T-helper 2 cell (primary cell): ENCODE measurements at places on chromosomes 1 and 21.

- DNase-seq, result no peak
These were observed 69.2 kb downstream of the PRDM2 start for GRCh38 chr1:13769212-13769611.

DNA sequence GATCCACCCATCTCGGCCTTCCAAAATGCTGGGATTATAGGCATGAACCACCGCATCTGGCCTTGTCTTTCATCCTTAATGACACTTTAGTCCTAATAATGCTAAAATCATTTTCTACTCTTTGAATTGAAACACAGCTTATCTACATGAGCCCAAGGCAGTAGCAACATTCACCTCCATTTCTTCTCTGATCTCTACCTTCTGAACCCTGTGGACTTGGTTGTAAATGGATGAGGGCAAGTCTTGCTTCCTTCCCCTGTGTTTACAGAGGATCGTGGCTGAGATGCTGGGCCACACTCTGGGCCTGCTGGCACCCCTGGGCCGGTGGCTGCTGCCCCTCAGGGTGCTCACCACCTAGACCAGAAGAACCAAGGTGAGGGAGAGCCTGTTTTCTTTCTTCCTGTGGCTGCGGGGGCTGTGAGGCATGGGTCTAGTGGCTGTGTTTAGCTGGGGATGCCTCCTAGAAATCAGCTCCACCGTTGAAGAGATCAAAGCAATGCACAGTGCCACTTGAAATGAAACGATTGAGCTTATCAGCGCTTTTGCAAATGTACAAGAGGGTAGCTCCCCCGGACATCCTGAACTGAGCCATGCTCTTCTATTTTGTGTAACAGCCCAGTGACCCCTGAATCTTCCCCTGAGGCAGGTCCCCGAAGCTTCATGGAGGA lies 32.2 kb upstream of the LGALS8 start:
- no peak for DNase-seq

DNA sequence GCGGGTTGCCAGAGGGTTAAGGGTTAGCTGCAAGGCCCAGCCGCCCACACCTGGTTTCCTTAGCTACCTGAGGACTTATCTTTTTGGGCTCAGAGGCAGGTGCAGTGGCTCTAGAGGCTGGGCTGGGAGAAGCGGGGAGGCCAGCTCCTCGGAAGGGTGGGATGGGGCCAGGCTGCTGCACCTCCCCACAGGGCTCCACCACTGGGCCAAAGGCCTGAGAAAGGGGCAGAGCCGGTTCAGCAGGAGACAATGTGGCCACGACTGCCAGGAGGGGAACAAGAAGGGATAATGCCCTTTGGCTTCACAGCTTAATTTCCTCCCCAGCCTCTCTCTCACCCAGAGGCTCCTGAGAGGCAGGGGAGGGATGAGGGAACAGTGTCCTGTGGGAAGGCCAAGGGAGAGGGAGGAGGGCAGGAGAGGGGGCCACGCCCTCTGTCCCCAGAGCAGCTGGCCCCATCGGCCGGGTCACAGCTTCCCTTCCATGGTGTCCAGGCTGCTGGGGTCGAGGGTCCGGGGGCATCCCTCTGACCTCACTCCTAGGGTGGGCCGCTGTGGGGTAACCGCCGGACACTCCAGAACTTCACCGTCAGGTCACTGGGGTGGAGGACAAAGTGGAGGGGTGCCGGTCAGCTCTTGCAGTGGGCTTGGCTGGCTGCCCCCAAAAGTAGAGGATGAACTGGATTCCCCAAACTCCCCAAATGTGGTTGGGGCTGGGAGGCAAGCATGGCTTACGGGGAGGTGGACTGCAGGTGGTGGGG lies 50.4 kb downstream of the KIF21B start:
- no peak for DNase-seq

GRCh38 chr1:187477103-187477502 lies 648.4 kb downstream of the PLA2G4A start:
- DNase-seq, result no peak

GRCh38 chr1:200367841-200368534 lies 41.8 kb downstream of the ZNF281 start:
- DNase-seq, result no peak
